Brain pericyte (primary cell): ENCODE measurements at places on chromosomes 4 and X.

GRCh38 chrX:118589227-118589626, 93.6 kb downstream of the DOCK11 start:
- DNase-seq = no peak

- DNase-seq = no peak
Measured at GRCh38 chr4:140735779-140736391, 20.3 kb downstream of the TBC1D9 start.

DNA sequence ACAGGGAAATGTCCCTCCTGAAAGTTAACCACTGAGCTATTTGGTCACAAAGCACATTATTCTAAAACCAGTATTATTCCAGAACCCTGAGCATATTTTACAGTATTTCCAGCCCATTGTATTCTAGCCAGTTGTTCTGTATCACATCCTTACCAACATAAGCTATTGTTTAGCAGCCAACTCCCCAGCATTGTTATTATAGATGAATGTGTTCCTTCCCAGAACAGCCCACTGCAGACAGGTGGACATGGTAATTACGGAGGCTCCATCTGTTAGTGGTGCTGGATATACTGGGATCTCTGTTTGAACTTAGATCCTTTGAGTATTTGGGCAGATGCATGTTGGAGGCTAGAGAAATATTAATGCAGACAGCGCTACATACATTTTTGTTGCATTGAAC, 126.1 kb downstream of the MGST2 start:
- no peak for DNase-seq

DNA sequence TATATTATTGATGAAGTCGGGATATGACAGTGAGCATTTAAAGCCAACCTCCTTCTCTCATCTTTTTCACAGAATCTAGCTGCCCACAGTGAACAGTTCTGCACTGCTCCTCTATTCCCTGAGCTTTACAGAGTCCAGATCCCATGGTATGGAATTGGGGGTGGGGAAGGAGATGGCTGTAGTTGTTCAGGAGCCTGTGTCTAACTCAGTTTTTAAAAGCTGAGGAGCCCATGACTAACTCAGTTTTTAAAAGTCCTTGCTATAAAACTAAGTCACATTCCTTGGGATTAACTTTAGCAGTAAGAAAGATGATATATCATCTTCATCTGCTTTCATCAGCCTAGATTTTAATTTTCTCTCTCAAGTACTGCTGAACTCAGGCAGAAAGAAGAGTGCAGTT, 96.4 kb upstream of the STIM2 start:
- no peak for DNase-seq

DNA sequence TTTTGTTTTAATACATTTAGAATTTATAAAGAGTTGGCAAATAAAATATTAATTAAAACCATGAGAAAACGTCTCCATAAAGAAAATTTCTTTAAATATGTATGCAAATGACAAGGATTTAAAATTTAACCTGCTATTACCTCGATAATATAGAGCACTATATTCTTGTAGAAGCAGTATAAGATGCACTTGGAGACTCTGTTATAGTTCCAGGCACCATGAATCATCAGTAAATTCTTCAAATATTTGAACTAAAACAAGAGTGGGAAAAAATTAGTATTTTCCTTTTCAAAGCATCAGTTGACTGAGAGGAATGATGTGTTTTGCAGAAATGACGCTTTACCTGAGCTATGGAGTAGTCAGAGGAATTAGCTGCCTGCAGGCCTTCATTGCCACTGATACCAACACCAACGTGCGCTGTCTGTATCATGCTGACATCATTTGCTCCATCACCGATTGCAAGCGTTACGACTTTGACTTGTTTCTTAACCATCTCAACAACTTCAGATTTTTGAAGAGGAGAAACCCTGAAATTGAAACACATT, 67.3 kb downstream of the SHISA3 start:
- DNase-seq = no peak

- no peak for DNase-seq
Measured at GRCh38 chr4:161404346-161405110, 759.3 kb downstream of the FSTL5 start.

DNA sequence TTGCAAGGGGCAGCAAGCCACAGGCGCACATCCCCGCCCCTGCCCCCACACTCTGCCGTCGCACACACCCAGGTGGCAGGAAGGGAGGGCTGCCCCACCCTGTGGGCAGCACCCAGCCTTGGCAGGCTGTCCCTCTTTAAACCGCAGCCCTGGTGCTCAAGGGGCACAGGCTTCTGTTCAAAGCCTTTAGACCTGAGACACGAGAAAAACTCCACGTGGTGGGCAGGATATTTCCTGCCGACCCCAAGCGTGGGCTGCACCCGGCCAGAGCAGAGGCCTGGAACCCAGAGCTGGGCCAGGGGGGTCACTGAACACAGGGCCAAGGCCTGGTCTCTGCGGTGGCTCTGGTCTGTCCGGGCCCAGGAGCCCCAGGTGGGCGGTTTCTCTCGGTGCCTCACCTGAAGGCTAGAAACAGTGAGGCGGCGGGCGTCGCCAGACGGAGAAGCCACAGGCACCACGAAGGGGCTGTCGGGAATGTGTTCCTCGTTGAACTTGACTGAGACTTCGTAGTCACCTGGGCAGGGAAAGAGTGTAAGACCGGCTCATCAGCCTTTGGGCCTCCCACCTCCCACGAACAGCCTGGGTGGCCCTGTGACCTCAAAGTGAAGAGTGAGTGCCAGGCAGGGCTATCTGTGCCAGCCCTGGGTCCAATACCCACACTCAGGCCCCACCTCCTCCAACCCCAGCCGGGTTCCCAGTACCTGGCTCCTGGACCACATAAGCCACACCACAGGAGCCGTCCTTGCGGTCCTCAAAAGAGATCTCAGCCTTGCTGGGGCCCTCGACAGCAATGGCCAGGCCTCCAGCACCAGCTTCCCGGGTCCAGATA, 23.0 kb downstream of the FLNA start:
- DNase-seq = no peak

DNA sequence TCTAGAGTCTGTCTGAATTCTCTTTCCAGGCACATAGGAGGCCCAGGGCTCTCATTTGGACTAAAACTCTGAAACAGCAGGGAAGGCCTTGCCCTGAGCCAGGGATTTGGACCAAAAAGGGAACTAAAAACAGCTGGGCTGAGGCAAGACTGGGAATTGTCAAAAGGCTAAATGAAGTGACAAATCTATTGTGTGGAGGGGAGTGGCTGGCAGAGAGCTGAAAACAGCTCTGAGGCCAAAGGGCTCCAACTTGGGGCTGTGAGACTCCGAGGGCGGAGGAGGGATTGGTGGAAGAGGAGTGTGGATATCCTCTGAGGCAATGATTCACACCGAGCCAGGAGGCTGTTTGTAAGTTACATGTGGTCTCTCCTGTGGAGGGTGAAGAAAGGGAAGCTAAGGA, 63.2 kb downstream of the PHEX start:
- DNase-seq = no peak

DNA sequence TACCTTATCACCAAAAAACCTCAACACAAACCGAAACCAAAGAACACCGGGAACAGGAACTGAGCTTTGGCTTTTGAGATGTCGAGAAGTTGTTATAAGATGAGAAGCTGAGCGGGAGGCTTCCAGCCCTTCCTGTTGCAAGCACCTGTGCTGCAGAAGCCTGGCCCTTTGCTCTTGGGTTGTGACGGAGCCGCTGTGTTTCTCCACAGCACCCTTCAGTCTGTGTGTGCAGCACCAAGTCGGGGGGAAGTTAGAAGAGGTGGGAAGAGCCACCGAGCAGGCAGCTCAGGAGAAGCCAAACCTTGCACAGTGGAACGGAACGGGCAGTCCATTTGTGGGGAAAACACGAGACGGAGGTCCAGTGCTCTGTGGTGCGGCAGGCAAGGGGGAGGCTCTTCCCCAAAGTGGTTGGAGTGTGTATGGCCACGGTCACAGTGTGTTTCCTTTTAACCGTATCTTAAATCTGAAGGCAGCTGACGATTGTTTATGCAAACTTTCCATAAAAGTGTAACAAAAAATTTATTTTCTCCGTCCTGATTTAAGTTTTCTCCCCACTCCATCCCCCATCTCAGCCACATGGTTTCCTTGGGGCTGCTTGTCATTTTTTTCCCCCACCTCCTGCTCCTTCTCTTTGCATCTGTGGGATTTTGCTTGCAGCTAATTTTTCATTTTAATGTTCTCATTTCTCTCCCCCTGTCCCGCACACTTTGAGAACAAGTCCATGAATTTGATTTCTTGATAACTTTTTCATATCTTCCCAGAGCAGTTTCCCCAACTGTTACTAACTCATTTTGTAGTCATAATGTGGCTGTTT, 123.7 kb downstream of the STOX2 start:
- DNase-seq = no peak

DNA sequence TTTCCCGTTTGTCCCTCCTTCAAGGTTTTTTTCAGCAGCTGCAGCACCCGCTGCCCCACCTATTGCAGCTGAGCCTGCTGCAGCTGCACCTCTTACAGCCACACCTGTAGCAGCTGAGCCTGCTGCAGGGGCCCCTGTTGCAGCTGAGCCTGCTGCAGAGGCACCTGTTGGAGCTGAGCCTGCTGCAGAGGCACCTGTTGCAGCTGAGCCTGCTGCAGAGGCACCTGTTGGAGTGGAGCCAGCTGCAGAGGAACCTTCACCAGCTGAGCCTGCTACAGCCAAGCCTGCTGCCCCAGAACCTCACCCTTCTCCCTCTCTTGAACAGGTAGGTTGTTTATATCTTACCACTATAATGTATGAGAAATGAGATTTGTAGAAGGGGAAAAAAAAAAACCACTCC, 4.5 kb downstream of the PRR27 start:
- no peak for DNase-seq

- DNase-seq = peak; percentile 63
Measured at GRCh38 chr4:188941524-188942119, 802.4 kb downstream of the TRIML1 start.

- no peak for DNase-seq
Measured at GRCh38 chrX:118718737-118719136, 8.7 kb upstream of the IL13RA1 start.

DNA sequence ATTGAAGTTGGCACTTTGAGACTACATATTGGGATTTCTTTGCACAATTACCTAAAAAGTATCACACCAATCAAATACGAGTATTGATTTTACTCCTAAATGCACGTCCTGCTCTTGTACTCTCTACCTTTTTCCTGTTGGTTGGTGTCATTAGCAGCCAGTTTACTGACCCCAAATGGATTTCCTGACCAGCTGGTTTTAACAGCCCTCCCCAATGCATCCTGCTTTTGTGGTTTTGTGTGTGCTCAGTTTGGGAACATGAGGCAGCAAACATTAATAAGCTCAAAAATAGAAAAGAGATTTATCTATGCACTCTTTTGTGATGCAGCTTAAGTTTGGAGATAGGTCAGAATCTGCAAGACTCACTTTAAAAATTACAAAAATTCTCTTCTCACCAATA, 230.3 kb downstream of the MAPK10 start:
- DNase-seq = no peak

DNA sequence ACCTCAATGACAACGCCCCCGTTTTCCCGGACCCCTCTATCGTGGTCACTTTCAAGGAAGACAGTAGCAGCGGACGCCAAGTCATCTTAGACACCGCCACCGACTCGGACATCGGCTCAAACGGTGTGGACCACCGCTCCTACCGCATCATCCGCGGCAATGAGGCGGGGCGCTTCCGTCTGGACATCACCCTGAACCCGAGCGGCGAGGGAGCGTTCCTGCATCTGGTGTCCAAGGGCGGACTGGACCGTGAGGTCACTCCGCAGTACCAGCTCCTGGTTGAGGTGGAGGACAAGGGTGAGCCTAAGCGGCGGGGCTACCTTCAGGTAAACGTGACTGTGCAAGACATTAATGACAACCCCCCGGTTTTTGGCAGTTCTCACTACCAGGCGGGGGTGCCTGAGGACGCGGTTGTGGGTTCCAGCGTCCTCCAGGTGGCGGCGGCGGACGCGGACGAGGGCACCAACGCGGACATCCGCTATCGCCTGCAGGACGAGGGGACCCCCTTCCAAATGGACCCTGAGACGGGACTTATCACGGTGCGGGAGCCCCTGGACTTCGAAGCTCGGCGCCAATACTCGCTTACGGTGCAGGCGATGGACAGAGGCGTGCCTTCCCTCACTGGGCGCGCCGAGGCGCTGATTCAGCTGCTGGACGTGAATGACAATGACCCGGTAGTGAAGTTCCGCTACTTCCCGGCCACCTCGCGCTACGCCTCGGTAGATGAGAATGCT, 2.2 kb downstream of the FAT4 start:
- DNase-seq = no peak

DNA sequence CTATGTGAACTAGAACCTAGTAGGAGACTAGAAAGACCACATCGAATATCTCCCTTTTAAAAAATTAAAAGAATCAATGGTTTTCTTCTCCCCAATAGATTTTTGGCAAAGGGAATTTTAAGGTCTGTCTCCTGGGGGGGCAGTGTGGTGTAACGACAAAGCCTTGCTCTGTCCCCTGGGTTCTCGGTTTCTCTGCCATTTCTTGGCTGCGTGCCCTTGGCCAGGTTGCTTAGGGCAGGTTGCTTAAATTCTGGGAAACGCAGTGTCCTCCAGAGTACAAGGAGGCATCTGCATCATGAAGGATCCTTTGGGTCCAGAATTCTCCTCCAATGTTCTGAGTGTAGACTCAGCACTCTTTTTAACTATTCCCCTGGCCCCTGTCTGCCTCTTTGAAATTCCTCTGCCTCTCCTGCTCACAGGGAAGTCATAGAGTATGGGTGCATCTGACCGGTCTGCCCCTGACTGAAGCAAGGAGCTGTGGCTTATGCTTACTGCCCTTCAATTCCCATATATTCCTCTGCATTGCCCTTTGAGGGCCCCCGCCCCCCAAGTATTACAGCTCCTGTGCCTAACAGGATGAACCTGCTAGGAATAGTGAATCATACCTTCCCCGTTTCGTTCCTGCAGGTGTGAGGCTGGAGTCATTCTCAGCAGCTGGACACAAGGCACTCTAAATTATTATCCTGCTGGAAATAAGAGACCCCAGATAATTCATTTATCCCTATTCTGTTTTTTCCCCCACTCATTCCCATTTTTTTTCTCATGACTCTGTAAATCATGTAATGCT, 2.2 kb downstream of the KIT start:
- DNase-seq = no peak

GRCh38 chrX:21996872-21997455, 35.2 kb upstream of the PHEX start:
- no peak for DNase-seq

GRCh38 chrX:131901546-131901945, 121.6 kb upstream of the STK26 start:
- no peak for DNase-seq

DNA sequence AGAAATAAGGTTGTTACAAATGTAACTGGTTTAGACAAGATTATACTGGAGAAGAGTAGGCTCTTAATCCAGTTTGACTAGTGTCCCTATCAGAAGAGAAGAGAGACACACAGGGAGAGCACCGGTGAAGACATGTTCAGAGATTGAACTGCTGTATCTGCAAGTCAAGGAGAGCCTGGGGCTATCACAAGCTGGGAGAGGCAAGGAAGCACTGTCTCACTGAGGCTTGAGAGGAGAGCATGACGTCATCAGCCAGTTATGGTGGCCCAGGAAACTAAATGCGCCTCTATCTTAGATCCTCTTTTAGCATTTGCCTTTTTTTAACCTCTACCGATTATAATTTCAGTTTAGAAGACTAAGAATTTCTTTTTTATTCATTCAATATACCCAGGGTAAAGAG, 583.4 kb downstream of the TRAM1L1 start:
- DNase-seq = no peak

GRCh38 chr4:10635091-10635490, 49.5 kb downstream of the CLNK start:
- no peak for DNase-seq

GRCh38 chr4:181420950-181421349, 822.3 kb upstream of the TENM3 start:
- DNase-seq = no peak
